GM04504 (cell line): ENCODE measurements at places on chromosomes 2 and 18.

GRCh38 chr2:27261241-27261925 is 1.5 kb downstream of the SLC30A3 start:
- no peak for DNase-seq

- DNase-seq, result no peak
These were observed 34.7 kb downstream of the PIEZO2 start for GRCh38 chr18:11114653-11115052.

DNA sequence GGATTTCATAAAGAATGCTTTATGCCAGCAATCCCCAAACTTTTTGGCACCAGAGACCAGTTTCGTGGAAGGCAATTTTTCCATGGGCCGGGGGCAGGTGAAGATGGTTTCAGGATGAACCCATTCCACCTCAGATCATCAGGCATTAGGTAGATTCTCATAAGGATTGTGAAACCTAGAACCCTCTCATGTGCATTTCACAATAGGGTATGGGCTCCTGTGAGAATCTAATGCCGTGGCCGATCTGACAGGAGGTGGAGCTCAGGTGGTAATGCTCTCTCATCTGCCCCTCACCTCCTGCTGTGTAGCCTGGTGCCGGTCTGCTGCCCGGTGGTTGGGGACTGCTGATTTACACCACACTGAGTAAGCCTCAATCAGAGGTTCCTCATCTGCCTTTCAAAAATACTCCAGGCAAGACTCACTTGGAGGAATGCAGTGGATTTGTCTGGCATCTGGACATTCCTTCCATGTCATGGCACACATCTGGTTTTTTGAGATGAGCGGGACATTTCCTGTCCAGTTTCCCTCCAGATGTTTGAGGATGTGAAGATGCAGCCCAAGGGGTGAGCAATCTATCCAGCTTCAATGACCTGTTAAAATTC is 185.8 kb downstream of the VAPA start:
- DNase-seq, result peak; percentile 38

GRCh38 chr2:232633413-232634205 is at the start of gene EFHD1:
EFHD1 (plus strand) TSS chr2:232633604; CDS start chr2:232633705, 101 bp downstream.
- DNase-seq, result no peak

GRCh38 chr2:241739177-241739576 is 4.7 kb downstream of the D2HGDH start:
- no peak for DNase-seq

- no peak for DNase-seq
These were observed 40.6 kb downstream of the CHST10 start for GRCh38 chr2:100376836-100377235.

GRCh38 chr2:3522961-3523421 is 3.7 kb upstream of the ADI1 start:
- peak; percentile 46 for DNase-seq

DNA sequence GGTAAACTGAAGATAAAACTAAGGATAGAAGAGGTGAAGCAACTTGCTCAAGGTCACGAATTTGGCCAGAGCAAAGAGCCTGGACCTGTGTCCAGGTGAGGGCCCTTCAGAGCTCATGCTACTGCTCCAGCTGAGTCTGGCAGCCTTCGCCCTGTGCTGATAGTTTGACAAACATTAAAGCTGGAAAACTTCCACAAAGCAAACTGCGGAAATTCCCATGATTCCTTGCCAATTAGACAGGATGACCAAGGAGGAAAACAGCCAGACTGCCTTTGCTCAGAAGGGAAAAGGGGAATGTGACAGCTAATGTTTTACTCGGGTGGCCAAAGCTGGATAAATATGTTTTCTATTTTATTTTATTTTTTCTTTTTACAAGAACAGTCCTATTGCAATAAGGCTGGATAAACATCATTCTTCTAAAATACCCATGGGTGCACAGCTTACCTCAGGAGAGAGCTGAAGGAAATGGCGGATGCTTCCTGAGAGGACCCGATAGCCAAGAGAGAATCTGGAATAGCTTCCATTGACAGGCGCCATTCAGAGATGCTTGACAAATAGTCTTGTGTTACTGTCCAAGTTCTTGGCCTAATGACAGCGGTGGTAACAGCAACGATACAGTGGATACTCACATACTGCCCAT is 5.3 kb upstream of the CTAGE1 start:
- peak; percentile 51 for DNase-seq

GRCh38 chr2:216188559-216188850 is 79.4 kb downstream of the XRCC5 start:
- no peak for DNase-seq

GRCh38 chr18:57837917-57838548 is 34.9 kb upstream of the ATP8B1 start:
- DNase-seq, result no peak

GRCh38 chr2:67790622-67791021 is 272.2 kb downstream of the C1D start:
- DNase-seq, result peak; percentile 19

DNA sequence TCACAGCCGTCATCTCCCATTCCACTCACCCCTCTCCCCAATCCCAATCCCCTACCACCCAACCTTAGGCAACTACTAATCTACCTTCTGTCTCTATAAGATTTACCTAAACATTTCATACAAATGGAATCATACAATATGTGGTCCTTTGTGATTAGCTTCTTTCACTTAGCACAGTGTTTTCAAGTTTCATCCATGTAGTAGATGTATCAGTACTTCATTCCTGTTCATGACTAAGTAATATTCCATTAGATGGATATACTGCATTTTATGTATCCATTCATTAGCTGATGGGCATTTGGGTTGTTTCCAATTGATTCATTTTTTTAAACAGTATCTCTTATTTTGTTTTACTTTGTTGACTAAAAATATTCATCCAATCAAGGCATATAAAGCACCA is 109.6 kb downstream of the CDH2 start:
- no peak for DNase-seq

GRCh38 chr18:22314001-22314400 is 103.7 kb downstream of the CTAGE1 start:
- no peak for DNase-seq

GRCh38 chr2:217606296-217606695 is 396.5 kb downstream of the TNS1 start:
- DNase-seq, result no peak

DNA sequence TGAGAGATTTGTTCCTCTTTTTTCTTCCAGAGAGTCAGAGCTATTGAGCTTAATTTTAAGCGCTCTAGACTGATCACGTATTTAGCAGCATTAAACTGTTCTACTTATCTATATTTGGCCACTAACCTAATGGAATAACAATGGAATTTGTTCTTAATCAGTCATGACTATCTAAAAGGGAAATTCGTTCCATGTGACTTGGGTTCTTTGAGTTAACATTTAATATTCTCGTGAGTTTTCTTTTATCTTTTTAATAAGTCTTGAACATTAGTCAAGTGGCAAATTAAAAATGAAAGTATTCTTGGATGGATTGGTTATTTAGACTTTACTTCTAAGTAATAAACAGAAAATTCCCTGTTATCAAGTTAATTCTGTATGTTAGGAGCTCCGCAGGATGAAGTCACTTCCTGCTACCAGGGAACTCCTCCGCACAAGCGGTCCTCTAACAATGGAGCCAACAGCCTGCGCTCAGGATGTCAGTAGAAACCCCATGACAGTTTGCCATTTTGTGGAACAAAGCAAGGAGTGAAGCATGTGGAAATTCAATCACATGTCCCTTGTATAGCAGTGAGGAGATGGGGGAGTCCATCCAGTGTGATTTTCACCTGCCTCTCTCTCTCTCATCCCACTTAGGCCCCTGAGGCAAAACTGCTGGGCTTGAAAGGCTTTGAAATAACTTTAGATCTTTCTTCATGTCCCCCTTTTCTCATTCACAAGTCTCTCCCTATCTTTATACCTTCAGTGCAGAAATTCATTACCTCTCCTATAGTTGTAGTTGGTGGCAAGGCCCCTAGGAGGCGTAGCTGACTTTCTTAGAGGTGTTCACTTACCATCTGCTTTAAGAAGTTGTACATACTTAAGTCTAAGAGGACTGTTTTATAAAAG is 138.1 kb downstream of the WDR7 start:
- no peak for DNase-seq
